ENCODE measurements at places on chromosomes 12 and 14. TPM values are rescaled to one million over a fixed set of nuclear protein-coding genes. Genes with fewer than 3 reads are reported as not detected.
A peak's percentile ranks its signal among the peaks of the same experiment; 100 is the strongest.

- no peak for ATAC-seq
Measured at GRCh38 chr12:42552822-42553221, 36.7 kb downstream of the PRICKLE1 start.

Gene ADAMTS20
- total RNA-seq = 0.05 TPM

DNA sequence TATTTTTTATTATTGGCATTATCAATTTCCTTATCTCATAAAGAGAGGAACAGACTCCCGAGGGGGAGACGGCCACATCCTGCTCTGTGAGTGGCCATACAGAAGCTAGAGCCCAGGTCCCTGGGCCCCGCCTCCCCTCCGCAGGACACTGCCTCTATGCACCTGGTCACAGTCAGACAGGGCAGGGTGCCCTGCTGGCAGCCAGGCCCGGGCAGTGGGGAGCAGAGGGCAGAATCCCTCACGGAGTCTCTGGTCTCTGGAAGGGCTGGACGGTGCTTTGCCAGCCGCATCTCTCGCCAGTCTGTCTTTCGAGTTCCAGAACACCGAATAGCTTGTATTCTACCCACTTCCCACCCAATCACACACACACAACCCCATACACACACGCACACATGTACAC lies 16.4 kb upstream of the CACNA2D4 start:
- no peak for ATAC-seq

DNA sequence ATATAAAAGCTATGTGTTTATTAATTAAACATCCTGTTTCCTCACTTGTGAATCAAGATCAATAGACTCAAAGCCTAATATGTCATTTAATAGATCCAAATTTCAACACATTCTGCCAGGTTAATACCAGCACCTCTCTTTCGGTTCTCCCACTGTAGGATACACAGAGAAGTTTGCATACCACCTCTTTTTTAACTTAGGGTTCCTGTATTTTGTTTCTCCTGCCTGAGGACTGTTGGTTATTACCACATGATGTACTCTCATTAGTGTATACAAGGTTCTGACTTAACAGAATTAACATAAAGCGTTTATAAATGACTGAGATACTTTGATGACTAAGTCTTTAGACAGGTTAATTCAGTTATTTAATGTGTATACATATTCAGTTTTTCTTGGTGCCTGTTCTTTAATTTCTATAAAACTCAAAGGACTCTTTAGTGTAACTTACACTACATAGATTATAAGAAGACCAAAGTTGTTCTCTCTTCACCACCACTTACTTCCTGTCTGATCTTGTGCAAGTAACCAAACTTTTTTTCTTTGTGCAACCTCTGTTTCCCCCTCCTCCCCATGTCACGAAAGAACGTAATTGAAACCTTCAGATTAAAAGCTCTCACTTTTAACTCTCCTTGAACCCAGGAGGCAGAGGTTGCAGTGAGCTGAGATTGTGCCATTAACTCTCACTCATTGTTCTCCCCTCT lies 89.8 kb upstream of the DNM1L start:
- ATAC-seq = peak; percentile 29

GRCh38 chr12:6641131-6641530 lies 5.4 kb upstream of the LPAR5 start:
- no peak for ATAC-seq

GRCh38 chr12:84875241-84875640 lies 37.4 kb downstream of the SLC6A15 start:
- ATAC-seq = no peak

Gene CIROP
- total RNA-seq = not detected

DNA sequence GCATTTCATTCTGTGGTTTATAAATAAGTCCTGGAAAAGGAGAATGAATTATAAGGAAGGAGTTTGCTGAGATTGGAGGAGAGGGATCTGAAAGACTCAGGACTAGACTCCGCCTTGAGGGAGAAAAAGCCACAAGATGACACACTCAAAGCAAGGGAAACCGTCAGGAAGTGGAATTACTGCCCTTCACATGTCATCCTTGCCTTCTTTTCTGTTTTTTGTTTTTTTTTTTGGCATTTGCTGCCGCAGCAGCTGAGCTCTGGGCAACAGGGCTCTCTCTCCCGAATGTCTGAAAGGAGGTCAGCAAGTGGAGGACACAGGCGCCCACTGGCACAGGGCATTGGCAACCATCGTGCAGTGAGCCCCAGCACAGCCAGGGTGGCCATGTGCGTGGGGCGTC lies 344.9 kb downstream of the DPF3 start:
- ATAC-seq = no peak

GRCh38 chr12:45050751-45051571 lies at the start of gene DBX2:
Gene DBX2 (minus strand): TSS chr12:45051099. CDS start chr12:45050927, 172 bp downstream.
- no peak for ATAC-seq

DNA sequence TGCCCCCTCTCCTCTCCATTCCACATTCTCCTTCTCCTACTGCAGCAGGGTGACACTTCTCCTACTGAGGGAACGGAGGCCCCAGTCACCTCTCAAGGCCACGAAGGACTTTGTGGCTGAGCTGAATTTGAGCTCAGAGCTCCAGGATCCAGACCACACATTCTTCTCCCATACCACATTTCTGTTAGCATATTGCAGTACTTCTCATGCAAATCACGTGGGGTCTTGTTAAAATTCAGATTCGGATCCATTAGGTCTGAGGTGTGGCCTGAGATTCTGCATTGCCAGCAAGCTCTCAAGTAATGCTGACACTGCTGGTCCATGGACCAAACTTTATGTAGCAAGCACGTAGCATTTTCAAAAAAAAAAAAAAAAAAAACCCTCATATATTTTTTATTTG lies 9.6 kb upstream of the IFI27L2 start:
- ATAC-seq = no peak

Gene ADGRD1
- total RNA-seq = 2.7 TPM

Gene TOMM20L
- total RNA-seq = not detected

Gene ASIC1
- total RNA-seq = 1.4 TPM

- ATAC-seq = peak; percentile 52
Measured at GRCh38 chr12:97167598-97167997, 260.5 kb downstream of the NEDD1 start.

Gene SLC2A14
- 2.3 TPM for total RNA-seq

- ATAC-seq = peak; percentile 52
Measured at GRCh38 chr12:66269757-66270383, 32.4 kb upstream of the HELB start.

Gene CCDC60
- not detected for total RNA-seq

GRCh38 chr12:25301798-25302197 lies 51.1 kb upstream of the KRAS start:
- no peak for ATAC-seq
